ENCODE measurements at places on chromosomes 7 and 10.

DNA sequence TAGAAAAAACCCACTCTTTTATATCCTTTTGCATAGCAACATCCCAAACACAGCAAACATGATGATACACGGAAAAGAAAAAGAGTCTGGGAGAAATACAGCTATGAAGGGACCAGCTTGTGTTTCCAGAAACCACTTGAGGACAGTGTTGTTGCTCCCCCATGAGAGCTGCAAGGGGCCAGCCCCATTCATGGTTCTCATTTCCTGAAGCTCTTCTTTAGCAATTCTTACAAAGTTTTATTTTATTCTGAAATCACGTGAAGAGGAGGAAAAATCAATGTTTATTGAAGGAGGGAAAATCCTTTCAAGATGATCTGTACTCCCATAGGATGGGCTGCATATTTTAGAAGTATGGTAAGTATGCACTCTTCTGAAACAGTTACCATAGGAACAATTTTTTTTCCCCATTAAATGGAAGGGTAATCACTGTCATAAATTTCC lies 17.5 kb upstream of the PRTFDC1 start:
- DNase-seq, result no peak

- no peak for DNase-seq
Observed at GRCh38 chr10:76303682-76304316, 872.4 kb downstream of the LRMDA start.

GRCh38 chr7:19113002-19113350 lies 4.5 kb downstream of the TWIST1 start:
- DNase-seq, result no peak

DNA sequence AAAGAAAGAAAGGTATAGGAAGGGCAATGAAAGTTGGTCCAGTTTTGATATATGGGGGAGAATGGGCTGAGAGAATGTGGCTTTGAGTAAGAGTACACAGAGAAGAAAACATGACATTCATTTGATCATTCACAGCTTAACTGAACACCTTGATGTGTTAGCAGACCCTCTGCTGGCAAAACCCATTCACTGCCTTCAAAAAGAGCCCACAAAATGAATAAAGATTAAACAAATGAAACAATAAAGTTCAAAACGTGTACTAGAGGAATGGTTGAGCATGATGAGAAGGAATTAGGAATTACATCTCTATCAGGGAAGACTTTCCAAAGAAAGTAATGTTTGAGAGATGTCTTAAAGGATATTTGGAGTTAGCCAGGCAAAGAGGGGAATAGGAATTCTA lies 2.1 kb downstream of the WEE2 start:
- no peak for DNase-seq

GRCh38 chr7:7768977-7769709 lies 50.7 kb upstream of the RPA3 start:
- DNase-seq, result no peak

GRCh38 chr10:47049906-47050305 lies 138.7 kb downstream of the PTPN20 start:
- DNase-seq, result no peak

GRCh38 chr10:74153123-74153522 lies 2.1 kb downstream of the ADK start:
- no peak for DNase-seq

DNA sequence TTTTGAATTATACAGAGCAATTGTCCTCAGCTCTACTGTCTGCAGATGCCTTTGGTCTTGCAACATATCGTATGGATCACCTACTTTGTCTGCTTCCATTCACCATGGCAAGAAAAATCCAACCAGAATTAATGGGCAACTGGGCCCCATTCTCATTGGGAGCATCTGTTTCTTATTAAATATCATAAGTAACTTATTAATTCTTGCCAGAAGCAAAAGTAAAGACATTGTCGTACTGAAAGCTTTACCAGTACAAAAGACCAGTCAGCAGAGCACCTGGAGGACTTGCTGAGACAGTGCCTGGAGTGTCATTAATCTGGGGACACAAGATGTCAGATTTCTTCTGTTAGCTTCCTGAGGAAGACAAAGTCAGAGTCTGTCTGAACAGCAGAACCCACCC lies 404.5 kb downstream of the INHBA start:
- DNase-seq, result no peak

DNA sequence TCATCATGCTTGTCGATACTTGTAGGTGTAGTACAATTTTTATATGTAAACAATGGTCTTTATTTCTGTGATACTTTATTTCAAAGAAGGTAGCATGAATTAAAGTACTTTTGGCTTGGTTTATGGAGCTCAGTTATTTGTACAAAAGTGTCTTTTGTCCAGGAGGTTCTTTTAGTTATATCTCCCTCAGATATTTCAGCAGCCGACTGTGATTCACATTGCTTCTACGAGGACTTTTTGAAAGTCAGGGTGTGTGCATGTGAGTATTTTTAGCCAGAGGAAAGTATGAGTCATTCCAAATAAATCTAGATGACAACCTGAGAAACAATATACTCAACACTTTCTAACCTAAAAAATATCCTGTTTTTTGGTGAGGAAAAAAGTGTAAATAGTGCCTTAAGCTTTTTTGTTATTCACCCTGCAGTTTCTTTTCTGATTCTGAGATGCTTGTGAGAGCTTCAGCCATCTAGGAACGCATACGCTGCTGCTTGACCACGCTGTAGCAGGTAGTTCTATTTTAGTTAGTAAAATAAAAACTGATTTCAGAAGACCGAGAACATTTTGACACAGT lies 595 bp upstream of the SUN1 start:
- no peak for DNase-seq

- DNase-seq, result no peak
Observed at GRCh38 chr7:18283045-18283444, 212.5 kb upstream of the HDAC9 start.

DNA sequence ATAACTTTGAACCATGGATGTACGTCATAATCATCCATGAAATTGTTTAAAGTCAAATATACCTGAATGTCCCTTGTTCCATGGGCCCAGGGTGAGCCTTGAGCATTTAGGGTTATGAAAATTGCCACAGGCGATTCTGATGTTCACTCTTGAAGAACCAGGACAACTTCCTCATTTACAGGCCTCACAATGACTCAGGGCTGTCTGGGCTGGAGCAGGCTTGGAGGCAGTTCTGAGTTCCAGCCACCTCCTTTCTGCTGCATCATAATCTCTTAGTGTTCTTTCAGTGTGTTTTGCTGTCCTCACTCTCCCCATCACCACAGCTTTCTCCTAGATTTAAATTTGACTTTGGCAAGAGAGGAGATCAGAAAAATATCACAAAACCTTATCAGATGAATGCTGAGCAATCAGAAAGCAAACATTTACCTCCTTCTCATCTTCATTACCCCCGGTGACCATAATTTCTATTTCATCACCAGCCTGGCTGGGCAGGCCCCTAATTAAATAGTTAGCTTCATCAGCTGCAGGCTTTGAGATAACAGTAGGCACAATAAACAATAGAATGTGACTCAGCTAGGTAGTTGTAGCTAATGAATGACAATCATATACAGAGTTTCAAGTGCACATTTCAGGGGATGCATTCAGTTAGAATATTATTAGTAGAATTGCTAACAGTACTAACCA lies 571.0 kb downstream of the SH2D4B start:
- DNase-seq, result no peak

GRCh38 chr10:77756319-77757232 lies 119.0 kb upstream of the KCNMA1 start:
- DNase-seq, result no peak

GRCh38 chr7:143069912-143070500 lies 17.9 kb downstream of the OR6V1 start:
- DNase-seq, result no peak
